Neural crest cell (in vitro differentiated cells): ENCODE measurements at places on chromosomes 13 and 19.

GRCh38 chr19:29964171-29964570 is 22.1 kb downstream of the URI1 start:
- no peak for DNase-seq

DNA sequence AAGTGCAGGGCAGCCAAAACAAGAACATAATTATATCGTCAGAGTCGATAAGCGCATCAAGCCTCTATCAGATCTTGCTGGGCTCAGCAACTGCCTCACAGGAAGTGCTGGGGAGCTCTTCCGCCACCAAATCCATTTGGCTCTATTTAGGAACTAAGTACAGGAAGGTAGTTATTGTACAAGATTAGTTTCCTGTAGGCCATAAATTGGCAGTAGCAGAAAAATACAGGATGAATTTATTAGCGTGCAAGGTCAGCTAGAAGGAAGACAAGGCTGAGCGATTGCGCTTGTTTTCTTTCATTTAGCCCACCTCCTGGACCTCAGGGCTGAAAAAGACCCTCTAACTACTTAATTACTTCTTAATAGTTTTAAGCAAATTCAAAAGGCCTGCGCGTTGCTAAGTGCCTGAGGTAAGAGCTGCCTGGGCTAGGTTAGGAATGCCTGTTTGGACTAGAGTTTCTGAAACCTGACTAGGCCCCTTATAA is 118.5 kb downstream of the IRS2 start:
- no peak for DNase-seq

- no peak for DNase-seq
Observed at GRCh38 chr19:40739030-40739839, 11.0 kb downstream of the ACTMAP start.

- DNase-seq: no peak
Observed at GRCh38 chr13:103960001-103960400, 893.8 kb upstream of the SLC10A2 start.

- DNase-seq: peak; percentile 32
Observed at GRCh38 chr19:54517483-54517882, 14.9 kb downstream of the LAIR2 start.

GRCh38 chr19:980133-980998 is 3.8 kb upstream of the WDR18 start:
- peak; percentile 80 for DNase-seq

DNA sequence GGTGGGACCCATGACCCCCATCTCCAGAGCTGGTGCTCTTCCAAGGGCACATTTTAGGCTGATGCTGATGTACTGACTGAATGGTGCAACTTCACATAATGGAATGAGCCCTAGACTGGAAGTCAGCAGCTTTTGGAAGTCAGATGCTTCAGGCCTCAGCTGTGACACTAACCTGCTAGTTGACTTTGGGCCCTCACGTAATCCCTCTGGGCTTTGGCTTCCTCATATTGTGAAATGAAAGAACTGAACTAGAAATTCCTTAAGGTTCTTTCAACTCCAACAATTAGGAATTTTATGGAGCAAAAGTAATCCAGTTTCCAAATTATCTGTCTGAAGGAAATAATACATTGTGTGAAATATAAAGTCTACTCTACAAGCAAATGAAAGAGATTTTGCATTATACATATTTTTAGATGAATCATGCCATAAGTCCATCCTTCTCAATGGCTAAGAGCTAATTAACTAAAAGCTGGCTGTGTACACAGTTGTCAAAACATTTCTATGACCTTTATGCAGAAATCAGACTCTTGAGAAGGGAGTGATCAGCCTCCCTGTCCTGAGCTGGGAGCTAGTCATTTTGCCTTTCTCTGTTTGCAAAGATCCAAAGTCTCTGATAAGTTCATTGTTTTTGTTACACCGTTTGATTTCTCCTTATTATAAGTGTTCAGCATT is 204.2 kb downstream of the DCLK1 start:
- DNase-seq: no peak

GRCh38 chr19:39308531-39309304 is 11.9 kb downstream of the LRFN1 start:
- DNase-seq: no peak

GRCh38 chr13:51885651-51886050 is 23.9 kb downstream of the CCDC70 start:
- no peak for DNase-seq

GRCh38 chr13:113433391-113433916 is 19.8 kb downstream of the ADPRHL1 start:
- DNase-seq: no peak

DNA sequence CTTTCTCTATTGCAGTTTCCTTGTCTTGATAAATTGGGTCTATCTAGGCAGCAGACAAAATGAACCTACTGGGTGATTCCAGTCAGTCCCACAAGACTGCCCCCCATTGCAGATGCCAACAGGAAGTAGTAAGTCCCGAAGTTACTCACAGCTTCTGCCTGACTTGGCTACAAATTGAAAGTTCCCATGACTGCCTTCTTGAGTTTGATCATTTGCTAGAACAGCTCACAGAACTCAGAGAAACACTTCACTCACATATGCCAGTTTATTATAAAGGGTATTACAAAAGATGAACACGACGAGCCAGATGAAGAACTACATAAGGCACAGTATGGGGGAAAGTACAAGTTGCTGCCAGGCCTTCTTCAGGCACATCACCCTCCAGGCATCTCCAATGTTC is 50.0 kb downstream of the TEX26 start:
- no peak for DNase-seq

DNA sequence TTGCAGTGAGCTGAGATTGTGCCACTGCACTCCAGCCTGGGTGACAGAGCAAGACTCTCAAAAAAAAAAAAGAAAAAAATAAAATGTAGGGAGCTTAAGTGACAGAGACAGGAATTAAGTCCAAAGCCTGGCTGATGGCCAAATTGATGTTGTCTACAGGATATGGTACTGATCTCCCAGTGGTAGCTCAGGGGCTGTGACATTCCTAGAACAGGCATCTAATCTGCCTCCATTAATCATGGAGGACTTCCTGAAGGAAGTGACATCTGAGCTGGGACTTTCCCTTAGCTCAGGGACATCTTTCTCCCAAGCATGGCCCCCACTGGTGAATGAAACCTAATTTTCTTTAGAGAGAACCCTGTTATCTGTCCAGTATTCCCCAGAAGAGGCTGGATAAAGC is 11.4 kb upstream of the EDDM13 start:
- no peak for DNase-seq

GRCh38 chr13:108368250-108368905 is 98.9 kb downstream of the TNFSF13B start:
- no peak for DNase-seq

- peak; percentile 92 for DNase-seq
Observed at GRCh38 chr19:58581227-58582141, 8.3 kb upstream of the MZF1 start.

GRCh38 chr19:19662871-19663255 is 613 bp downstream of the ATP13A1 start:
- DNase-seq: no peak
